ENCODE measurements at places on chromosomes 4 and X.

- no peak for DNase-seq
Observed at GRCh38 chrX:103513476-103514108, 5.7 kb downstream of the RAB40A start.

GRCh38 chr4:48237996-48238645, 31.5 kb downstream of the TEC start:
- DNase-seq = no peak

DNA sequence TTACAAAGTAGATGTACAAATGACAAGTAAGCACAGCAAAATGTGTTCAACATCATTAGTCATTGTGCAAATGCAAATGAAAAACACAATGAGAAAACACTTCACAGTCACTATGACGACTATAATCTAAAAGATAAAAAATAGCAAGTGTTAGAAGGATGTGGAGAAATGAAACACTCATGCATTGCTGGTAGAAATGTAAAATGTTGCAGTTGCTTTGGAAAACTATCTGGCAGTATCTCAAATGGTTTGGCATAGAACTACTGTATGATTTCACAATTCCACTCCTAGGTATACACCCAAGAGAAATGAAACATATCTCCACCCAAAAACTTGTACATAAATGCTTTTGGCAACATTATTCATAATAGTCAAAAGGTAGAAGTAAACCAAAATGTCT, 459.7 kb upstream of the TRAM1L1 start:
- no peak for DNase-seq

DNA sequence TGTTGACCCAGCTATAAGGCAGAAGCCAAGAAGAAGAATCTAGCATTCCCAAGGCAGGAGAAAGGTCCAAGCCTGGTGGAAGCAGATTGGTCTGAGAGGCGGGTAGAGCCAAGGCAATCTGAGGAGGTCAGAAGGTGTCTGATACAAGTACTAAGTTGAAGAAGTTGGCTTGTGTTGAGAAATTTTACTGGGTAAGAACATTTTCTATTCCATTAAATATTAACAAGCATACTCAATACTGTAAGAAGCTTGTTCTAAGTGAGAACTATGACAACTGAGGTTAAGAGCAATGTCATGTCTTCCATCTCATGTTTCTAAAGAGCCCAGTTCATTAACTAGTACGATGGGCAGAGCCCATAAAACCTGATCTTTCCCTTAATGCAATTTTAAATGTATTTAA, 75.0 kb downstream of the FAM13A start:
- no peak for DNase-seq

- DNase-seq = no peak
Observed at GRCh38 chr4:125044886-125045285, 269.9 kb upstream of the FAT4 start.

GRCh38 chrX:8037593-8038348, 110.6 kb upstream of the PNPLA4 start:
- no peak for DNase-seq

GRCh38 chr4:16627999-16628398, 270.4 kb downstream of the LDB2 start:
- no peak for DNase-seq

DNA sequence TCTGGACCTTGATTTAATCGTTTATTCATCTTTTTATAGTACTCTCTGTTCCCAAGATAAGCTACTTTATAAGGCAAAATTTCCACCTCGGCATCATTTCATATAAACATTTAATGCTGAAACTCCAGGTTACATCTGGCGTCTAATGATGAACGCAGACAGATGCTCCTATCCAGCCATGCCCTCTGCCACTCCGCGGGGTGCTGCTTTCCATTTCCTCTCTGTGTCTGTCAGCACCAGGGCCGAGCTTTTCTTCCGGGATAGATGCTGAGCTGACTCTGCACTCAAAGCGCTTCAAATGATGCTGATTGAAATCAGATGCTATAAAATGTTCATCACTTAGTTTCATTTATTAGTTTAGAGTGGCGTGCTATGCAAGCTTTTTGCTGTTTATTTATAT, 80.5 kb upstream of the HELT start:
- DNase-seq = no peak

DNA sequence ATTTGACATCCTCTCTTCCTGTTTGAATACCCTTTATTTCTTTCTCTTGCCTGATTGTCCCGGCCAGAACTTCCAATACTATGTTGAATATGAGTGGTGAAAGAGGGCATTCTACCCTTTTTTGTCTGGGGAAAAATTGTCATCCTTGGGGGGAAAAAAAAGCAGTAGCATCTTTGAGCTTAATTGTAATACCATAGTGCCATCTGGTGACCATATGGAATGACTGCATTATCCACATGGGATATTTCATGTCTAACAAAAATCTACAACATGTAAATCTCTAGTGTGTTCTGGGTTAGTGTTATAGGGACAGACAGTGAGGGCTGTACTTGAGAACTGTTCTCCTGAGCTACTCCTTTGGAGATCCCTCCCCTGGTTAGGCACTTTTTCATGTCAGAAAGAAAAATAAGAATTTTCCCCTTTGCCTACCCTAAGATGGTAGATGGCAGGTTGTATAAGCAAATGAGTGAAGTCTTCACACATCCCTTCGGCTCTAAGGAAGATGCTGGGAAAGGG, 26.0 kb downstream of the CAPN6 start:
- no peak for DNase-seq

- no peak for DNase-seq
Observed at GRCh38 chr4:148225639-148226038, 216.6 kb downstream of the NR3C2 start.

DNA sequence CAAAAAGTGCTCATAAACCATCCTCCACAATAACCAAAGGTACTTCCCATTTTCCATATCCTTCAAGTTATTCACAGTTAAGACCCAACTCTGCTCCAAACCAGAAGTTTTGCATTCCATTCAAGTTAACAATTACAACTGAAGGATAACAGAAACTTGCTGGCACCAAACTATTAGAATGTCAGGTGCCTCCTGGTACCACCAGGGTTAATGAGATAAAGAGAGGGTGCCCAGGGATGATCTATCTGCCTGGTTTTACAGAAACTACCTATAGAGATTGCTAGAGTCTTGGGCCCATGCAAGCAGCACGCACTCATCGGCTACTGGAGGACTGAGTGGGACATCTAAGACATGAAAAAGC, 114.6 kb downstream of the RBM47 start:
- DNase-seq = no peak

DNA sequence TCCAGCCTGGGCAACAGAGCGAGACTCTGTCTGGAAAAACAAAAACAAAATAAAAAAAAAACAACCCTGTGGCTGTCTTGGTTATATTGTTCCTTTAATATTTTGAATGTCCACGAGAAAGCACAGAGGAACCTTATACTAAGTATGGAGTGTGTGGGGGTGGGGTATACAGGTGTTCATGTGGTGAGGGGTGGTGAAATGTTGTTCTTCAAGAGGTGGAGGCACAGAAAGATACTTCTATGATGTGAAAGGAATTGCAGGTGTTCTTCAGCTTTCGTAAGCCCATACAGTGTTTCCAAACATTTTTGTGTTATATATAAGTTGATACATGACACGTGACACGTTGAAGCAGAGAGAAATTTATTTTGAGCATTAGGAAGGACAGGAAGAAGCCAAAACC, 46.4 kb downstream of the SLC9A6 start:
- no peak for DNase-seq

DNA sequence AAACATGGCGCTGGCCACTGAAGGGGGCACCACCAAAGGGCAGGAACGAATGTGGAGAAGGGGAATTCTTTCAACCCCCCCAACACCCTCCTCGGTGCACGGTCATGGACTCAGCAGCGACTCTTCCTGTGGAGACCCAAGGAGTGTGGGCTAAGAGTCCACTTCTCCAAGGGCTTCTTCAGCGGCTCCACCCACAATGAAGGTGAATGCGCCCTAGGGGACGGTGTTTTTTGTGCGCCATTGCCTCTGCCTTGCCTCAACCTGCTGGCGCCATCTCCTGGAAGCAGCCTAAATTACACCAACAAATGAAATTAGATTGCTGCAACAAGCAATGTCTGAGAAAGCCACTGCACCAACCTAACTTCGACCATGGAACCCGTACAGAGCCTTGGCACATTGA, 169.2 kb upstream of the MAGEB18 start:
- DNase-seq = no peak

GRCh38 chr4:88318751-88319350, 34.5 kb upstream of the PPM1K start:
- DNase-seq = no peak

DNA sequence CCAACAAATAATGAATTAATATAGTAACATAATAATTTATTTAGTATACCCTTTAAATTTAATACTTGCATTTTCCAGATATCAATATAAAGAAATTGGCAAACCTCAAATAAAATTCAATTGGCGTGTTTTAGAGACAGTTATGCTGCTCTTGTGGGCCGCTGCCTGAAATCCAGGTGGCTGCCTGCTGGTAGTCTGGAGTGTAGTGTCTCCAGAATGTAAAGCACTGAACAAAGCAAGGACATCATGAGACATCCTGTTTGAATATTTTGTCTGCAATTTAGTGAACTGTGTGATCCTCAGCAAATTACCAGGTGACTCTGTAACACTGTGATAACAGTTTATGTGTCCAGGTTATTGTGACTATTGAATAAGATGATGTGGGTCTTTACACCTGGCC, 29.9 kb downstream of the ZFP42 start:
- DNase-seq = no peak

- no peak for DNase-seq
Observed at GRCh38 chr4:114782415-114783214, 184.0 kb downstream of the UGT8 start.

DNA sequence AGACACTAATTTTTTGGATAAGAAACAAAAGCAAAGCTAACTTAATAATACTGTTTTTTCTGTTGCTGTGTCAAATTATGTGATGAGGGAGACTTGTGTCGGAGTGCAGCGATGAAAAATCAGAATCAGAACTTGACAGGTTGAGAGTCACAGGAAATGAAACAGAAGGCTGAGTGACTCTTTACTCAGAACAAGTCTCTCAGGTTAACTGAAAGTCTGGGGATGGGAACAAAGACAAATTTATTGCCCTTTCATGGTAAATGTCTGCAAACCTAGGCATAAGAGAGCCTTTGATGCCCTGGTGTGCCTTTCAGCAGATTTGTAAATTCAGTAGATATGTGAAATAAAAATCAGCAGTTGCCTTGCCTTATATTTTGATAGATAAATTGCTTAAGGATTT, 96.0 kb downstream of the ADGRL3 start:
- DNase-seq = no peak

- no peak for DNase-seq
Observed at GRCh38 chrX:110321670-110322069, 3.8 kb upstream of the AMMECR1 start.

- no peak for DNase-seq
Observed at GRCh38 chr4:2944586-2945526, 18.4 kb downstream of the NOP14 start.

DNA sequence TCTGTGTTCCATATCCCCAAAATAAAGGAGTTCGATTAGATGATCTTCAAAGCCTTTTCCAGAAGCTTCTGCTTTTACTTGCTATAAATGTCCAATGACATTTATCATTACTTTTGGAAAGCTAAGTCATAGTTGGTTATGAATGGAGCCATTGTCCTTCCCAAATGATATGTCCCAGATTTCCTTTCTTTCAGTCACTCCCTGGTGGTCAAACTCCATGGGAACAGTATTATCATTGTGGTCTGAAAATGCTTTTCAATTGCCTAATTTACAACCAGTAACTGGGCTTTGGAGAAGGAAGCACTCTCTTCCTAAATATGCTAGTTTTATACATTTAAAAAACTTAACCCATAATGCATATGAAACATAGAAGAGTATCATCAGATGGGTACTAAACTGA, 571.5 kb upstream of the AMOT start:
- no peak for DNase-seq

- peak; percentile 82 for DNase-seq
Observed at GRCh38 chr4:98928131-98928504, 815 bp downstream of the EIF4E start.

- no peak for DNase-seq
Observed at GRCh38 chr4:78370631-78371372, 180.8 kb upstream of the ANXA3 start.

DNA sequence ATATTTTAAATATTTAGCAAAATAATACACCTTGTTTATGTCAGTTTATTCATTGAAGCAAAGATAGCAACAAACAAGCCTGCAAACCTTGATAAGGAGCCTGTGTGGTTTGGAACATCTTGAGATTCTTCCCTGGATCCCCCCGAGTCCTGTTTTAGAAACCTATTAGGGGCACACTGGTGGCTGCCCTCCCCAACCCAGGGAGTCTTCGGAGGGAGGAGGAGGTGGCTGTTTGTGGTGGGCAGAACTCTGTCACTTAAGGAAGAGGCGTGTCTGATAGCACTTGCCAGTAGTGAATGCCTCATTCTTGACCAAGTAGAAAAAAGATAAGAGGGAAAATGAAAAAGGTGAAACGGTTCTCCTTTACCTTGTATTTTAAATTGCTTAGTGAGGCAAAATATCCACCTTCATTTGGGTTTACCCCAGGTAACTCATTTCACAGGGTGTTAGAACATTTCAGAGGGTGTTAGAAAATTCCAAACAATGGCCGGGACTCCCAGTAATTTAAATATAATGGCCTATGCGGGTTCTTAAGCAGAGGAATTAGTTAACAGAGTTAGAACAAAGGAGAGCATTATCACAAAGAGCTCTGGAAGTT, 10.4 kb downstream of the KIT start:
- no peak for DNase-seq

DNA sequence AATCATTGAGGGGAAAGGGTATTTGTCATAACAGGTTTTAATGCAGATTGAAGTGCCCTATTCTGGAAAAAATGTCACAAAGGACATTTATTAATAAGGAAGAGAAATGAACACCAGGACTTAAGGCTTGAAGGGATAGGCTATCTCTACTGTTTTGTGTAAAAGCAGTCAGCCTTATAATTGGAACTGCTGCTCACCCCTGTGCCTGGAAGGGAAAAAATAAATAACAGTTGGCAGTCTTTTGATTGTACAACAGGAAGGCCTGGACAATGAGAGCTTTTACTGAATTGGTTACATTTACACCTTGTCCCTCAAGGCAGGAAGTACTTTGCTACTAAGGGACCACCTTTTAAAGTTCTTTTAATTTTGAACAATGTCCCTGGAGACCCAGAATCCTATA, 17.8 kb upstream of the MAGED4 start:
- no peak for DNase-seq
